Activated naive CD4-positive, alpha-beta T cell treated with anti-CD3 and anti-CD28 coated beads, Interleukin-2, amount 50 U/mL, for 16 hours (primary cell): ENCODE measurements at places on chromosomes 13 and 19.

- DNase-seq, result no peak
These were observed 129.3 kb downstream of the ENOX1 start for GRCh38 chr13:43657485-43657884.

GRCh38 chr13:42328672-42329071 lies 56.7 kb downstream of the AKAP11 start:
- DNase-seq, result no peak

- DNase-seq, result no peak
These were observed 206.8 kb downstream of the UQCRFS1 start for GRCh38 chr19:29006057-29006735.

GRCh38 chr19:8494158-8494557 lies 8.3 kb downstream of the PRAM1 start:
- DNase-seq, result no peak

GRCh38 chr13:113205428-113205931 lies 3.0 kb downstream of the PCID2 start:
- DNase-seq, result no peak

DNA sequence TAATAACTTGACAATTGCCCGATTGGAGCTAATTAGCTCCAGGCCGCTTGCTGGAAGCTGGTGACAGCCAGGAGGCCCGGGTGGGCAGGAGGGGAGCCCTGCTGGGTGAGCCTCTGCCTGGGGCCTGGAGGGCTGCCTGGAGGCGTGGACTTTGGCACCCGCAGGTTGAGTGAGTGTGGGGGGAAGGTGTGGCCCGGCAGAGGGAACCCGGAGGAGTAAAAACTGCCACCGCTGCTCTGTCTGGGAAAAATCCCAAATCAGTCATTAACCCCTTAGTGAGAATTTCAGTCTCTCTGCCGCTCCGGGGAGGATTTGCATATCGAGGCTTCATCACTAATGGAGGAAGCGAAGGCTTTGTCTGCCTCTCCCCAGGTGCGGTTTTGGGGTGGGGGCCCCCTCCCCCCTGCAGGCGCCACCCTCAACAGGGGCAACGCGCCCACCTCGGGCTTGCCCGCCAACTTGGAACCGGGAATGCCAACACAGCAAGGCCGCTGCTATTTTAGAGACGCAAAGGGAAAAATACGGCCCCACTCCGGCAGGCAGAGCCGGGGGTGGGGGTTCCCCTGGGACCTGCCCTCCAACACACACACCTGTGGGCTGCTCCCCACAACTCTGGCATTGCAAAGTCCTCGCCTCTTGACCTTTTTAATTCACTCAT lies 6.2 kb downstream of the EFNA2 start:
- no peak for DNase-seq

GRCh38 chr13:110259651-110260050 lies 47.3 kb downstream of the COL4A1 start:
- DNase-seq, result no peak

DNA sequence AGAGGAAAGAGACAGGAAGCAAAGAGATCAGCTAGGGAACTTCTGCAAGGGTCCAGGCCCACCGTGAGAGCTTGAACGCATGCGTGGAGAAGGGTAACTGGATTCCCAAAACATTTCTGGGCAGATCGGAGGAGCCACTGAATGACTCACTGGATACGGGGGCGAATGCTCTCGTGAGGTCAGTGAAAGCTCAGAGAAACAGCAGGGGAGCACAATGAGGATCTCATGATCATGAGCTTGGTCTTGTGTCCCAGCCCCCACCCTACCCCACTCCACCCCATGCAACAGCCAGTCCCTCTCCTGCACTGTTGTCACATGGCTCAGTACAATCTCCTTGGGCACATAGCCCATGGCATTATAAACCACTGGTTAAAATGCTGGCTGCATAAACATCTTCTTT lies 40.6 kb downstream of the DCLK1 start:
- no peak for DNase-seq

DNA sequence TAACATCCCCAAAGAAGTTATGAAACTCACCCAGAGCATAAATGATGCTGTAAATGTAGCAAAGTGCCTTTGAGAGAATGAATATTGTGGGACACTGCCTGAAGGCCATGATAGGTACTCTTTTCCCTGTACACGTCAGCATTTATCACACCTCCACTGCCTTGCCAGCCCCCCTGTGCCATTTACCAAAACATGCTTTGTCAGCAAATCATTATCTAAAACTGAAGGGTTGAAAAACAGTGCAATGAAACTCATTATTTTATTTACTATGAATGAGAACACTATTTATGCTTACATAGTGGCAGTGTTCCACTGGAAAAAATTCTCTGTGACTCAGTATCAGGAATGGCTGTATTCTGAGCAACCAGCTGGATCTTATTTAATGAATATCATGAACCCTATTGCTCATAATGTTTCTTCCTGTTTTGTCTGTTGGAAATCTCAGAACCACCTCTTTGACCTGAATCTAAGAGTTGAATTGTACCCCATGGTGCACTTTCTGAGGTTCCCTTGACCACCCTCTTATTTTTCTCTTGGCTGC lies 564.1 kb downstream of the DCT start:
- DNase-seq, result no peak

GRCh38 chr19:46251416-46251815 lies 21.9 kb downstream of the IGFL1 start:
- DNase-seq, result no peak
